ENCODE measurements at places on chromosomes 3 and 15. TPM values are rescaled to one million over a fixed set of nuclear protein-coding genes. Genes with fewer than 3 reads are reported as not detected.
A peak's percentile ranks its signal among the peaks of the same experiment; 100 is the strongest.

GRCh38 chr15:92780843-92781242 lies 119.3 kb upstream of the CHD2 start:
- no peak for ATAC-seq

DNA sequence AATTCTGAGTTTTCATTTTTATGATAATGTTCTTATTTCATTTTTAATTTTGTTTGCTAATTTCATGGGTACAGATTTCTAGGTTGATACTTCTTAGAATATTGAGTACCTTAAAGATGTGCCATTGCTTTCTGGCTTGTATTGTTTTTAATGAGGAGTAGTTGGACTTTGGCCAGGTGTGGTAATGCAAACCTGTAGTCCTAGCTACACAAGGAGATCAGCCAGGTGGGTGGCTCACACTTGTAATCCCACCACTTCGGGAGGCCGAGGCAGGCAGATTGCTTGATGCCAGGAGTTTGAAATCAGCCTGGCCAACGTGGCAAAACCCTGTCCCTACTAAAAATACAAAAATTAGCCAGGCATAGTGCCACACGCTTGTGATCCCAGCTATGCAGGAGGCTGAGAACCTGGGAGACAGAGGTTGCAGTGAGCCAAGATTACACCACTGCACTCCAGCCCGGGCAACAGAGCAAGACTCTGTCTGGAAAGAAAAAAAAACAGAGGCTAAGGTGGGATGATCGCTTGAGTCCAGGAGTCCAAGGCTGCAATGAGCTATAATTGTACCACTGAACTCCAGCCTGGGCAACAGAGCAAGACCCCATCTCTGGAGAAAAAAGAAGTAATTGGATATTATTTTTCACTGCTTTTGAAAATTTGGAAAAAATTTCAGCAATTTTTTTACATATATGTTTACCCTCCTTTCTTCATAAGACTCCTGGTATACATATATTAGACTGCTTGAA lies 198.0 kb downstream of the ALCAM start:
- no peak for ATAC-seq

Gene TCF12
- 47.9 TPM for total RNA-seq

DNA sequence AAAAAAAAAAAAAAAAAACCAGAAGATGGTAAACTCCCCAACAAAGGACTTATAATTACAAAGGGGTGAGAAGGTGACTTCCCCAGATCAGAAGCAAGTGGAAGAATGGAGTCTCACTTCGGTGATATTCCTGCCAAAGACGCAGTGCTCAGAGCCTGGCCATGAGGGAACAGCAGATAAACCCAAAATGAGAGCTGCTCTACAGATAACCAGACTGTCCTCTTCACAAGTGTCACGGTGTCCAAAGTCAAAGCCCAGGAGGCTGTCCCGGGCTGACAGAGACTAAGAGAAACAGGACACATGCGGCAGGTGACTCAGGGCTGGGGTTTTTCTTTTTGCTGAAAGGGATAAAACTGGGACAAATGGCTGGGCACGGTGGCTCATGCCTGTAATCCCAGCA lies 48.8 kb downstream of the HMCES start:
- no peak for ATAC-seq

Gene GPR171
- total RNA-seq: 0.32 TPM

- no peak for ATAC-seq
Observed at GRCh38 chr15:74203914-74204431, 1.4 kb upstream of the STRA6 start.

GRCh38 chr3:182239316-182239715 lies 527.6 kb downstream of the SOX2 start:
- no peak for ATAC-seq

Gene NFKBIZ
- 56.3 TPM for total RNA-seq

GRCh38 chr3:188788621-188789081 lies 383.1 kb upstream of the TPRG1 start:
- ATAC-seq: no peak

Gene TMA7
- total RNA-seq: 244 TPM

- no peak for ATAC-seq
Observed at GRCh38 chr3:20861454-20861853, 675.4 kb upstream of the SGO1 start.

DNA sequence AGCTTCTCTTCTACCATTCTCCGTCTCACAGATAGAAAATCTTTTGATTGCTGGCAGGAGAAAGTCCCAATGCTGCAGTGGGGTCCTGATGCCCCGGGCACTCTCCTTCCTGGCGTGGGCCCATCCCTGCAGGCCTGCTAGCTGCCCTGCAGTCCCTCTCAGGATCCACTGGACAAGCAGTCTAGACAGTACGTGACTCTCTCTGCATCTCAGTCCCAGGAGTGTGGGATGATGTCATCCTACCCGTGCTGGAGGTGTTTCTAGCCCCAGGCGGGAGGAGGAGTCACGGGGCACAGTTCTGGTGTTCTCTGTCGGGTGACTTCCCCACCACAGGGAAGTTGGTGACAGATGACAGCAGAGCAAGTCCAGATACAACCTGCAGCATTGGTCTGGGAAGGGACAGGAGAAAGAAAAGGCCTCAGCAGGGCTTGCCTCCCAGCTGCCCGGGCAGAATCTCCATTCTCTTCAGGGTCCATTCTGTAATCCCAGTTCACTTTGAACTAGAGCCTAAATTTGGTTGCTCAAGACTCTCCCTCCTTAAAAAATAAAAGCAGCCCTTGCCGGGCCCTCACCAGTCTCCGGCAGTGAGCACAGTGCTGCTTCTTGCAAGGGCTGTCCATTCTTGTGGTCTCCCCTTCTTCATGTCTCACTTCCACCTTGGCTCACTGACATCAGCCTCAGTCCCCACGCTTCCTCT lies 30.6 kb downstream of the SLC28A1 start:
- peak; percentile 93 for ATAC-seq

Gene FAM162A
- 106 TPM for total RNA-seq

- no peak for ATAC-seq
Observed at GRCh38 chr3:30720586-30721313, 114.3 kb downstream of the TGFBR2 start.

- ATAC-seq: no peak
Observed at GRCh38 chr3:110062716-110063115, 725.4 kb upstream of the DPPA4 start.

GRCh38 chr3:67870477-67870876 lies 216.1 kb upstream of the SUCLG2 start:
- no peak for ATAC-seq

DNA sequence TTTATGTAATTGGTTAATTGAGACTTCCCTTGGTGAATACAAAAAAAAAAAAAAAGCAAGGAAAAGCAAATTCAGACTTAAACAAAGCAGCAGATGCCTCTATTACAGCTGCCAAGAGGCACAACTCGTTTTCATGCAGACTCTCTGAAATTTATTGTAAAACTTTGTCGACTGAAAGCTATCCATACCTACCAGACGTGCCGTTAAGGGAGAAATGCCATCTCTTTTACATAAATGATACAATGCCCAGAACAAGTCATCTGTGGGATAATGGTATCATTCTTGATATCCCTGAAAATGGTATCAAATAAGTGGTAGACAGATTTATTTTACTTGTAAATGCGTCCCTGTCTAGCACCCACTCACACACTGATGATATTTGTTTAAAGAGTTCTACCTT lies 724.2 kb downstream of the NSUN3 start:
- ATAC-seq: no peak

Gene CHDH
- 1.6 TPM for total RNA-seq

- ATAC-seq: no peak
Observed at GRCh38 chr3:74393426-74393825, 221.0 kb downstream of the CNTN3 start.

GRCh38 chr3:81291586-81291985 lies 469.9 kb downstream of the GBE1 start:
- no peak for ATAC-seq

Gene ZNF774
- total RNA-seq: 2.4 TPM

Gene CD200R1
- total RNA-seq: 2.9 TPM

Gene PLSCR4
- 8.8 TPM for total RNA-seq

- no peak for ATAC-seq
Observed at GRCh38 chr15:58682234-58682633, 67.3 kb downstream of the ADAM10 start.

DNA sequence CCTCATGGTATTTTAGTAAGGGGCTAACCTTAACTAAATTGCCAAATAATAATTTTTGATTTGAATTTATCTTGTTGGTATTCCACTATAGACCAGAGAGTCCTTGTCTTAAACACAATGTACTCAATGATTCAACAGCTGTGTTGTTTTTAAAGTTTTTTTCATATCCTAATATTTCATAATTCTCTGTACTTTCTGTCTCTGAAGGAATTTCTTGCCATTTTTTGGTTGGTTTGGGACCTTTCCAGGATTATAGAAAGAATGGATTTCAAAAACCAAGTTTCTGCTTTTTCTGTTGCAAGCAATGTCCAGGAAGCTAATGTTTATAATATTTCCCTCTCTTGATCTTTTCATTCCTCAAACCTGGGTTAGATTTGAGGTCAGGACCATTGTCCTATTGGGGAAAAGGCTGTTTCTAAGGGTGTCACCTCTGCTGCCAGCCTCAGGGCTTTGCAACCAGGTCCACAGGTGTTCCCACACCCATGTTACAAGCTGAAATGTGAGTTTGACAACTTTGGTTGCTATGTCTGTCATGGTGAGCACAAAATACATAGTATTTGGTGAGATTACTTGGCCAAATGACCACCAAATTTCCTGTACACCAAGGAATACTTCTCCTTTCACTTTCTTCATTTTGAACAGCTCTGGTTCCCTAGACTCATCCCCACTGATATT lies 363.7 kb upstream of the RGMA start:
- ATAC-seq: peak; percentile 87

Gene CCDC191
- 1.6 TPM for total RNA-seq

- ATAC-seq: peak; percentile 30
Observed at GRCh38 chr15:40471105-40471807, 472 bp downstream of the CHST14 start.

Gene OSTN
- not detected for total RNA-seq

Gene GPR62
- total RNA-seq: not detected

- no peak for ATAC-seq
Observed at GRCh38 chr3:13833506-13834257, 46.2 kb downstream of the WNT7A start.

GRCh38 chr3:2377281-2377680 lies 278.6 kb downstream of the CNTN4 start:
- no peak for ATAC-seq

- ATAC-seq: no peak
Observed at GRCh38 chr3:120093119-120093910, 932 bp downstream of the GSK3B start.

Gene KIF7
- total RNA-seq: 0.60 TPM

GRCh38 chr3:114207768-114208167 lies 28.9 kb upstream of the DRD3 start:
- ATAC-seq: no peak

DNA sequence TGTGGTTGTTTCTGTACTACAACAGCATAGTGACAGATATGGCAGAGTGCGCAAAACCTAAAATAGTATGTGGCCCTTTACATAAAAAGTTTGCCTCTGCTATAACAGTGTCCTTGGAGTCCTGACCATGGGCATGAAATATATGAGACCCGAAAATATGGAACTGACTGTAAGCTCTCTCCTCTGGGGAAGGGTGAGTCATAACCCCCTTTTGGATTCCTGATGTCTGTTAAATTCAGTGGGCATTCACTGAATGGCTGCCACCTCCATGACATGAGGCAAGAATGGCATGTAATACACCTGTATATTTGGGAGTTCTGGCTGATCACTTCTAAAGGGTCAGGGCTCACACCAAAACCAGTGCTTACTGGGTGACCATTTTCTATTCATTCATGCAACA lies 6.1 kb downstream of the TBC1D2B start:
- no peak for ATAC-seq

Gene RGMA
- 40.5 TPM for total RNA-seq

- no peak for ATAC-seq
Observed at GRCh38 chr3:116776880-116777785, 67.6 kb downstream of the TUSC7 start.

Gene KBTBD13
- not detected for total RNA-seq

Gene TICRR
- total RNA-seq: 17.0 TPM

GRCh38 chr3:69628951-69629350 lies 110.3 kb upstream of the MITF start:
- no peak for ATAC-seq

GRCh38 chr3:174362556-174362955 lies 496.6 kb upstream of the NAALADL2 start:
- no peak for ATAC-seq

GRCh38 chr3:14458434-14459275 lies 56.2 kb downstream of the SLC6A6 start:
- ATAC-seq: no peak

Gene COL8A1
- 2.2 TPM for total RNA-seq

Gene ACAN
- 0.04 TPM for total RNA-seq

GRCh38 chr15:81887912-81888311 lies 157.9 kb downstream of the MEX3B start:
- peak; percentile 55 for ATAC-seq

GRCh38 chr3:138686771-138687221 lies 78.2 kb downstream of the FAIM start:
- ATAC-seq: no peak

Gene TRH
- not detected for total RNA-seq

DNA sequence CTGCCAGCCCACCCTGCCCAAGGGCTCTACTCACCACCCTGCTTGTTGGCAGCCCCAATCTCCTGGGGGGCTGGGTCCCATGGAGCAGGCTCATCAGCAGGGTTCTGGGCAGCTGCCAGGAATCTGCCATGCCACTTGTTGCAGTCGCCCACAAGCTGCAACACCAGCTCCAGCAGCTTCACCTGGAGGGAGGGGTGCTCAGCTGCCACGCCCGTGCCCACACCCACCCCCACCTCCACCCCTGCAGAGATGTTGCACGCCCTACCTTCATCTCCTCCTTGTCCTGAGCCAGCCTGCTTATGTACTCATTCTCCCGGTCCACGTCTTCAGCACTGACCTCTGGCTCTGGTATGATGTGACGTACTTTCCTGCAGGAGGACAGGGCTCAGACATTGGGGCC lies 77.9 kb upstream of the C2CD4B start:
- peak; percentile 22 for ATAC-seq

GRCh38 chr15:44289259-44289790 lies 806 bp downstream of the GOLM2 start:
- no peak for ATAC-seq

Measured in esophagus mucosa (tissue), 1 donor.